ENCODE measurements at places on chromosomes 4 and X.

GRCh38 chr4:112559053-112559452 lies 43.1 kb upstream of the NEUROG2 start:
- no peaks in the 10 kb centered on the region for H3K27me3 ChIP-seq
- no peak for DNase-seq
- H3K27ac ChIP-seq: no peak overlapping the region
- H3K36me3 ChIP-seq: peaks cover 2% of the 10 kb centered on the region
- H3K4me1 ChIP-seq: no peaks in the 10 kb centered on the region

DNA sequence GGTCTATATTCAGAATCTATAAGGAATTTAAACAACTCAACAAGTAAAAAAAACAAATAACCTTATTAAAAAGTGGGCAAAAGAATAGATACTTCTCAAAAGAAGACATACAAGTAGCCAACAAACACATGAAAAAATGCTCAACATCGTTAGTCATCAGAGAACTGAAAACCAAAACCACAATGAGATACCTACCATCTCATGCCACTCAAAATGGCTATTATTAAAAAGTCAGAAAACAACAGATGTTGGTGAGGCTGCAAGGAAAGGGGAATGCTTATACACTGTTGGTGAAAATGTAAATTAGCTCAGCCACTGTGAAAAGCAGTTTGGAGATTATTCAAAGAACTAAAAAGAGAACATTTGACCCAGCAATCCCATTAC lies 201.6 kb downstream of the QDPR start:
- no peaks in the 10 kb centered on the region for H3K27me3 ChIP-seq
- DNase-seq: no peak
- no peaks in the 10 kb centered on the region for H3K4me1 ChIP-seq
- no peak overlapping the region for H3K27ac ChIP-seq
- H3K4me3 ChIP-seq: no peak overlapping the region

DNA sequence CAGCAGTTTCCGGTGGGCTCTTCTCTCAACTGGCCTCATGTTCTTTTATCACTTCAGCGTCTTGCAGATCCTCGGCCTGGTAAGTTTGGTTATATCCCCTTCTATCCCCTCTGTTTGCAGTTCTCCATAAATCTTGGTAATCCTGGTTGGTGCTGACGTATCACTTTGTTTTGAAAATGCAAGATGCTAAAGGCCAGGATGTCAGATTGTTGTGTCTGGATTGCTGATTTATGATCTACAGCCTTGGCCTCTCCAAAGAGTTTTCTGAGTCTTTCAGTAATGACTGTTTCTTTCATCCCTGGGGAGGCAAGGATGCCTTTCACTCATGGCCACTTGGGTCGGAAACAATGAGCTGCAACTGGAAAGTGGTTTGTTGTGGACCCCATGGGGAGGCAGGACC lies 146.4 kb downstream of the AMMECR1 start:
- H3K4me1 ChIP-seq: no peaks in the 10 kb centered on the region
- no peak overlapping the region for H3K27ac ChIP-seq
- no peak overlapping the region for H3K4me3 ChIP-seq

GRCh38 chrX:71489540-71489939 lies 43.4 kb upstream of the OGT start:
- peak overlapping the region; percentile 54 for H3K27ac ChIP-seq
- no peak overlapping the region for H3K4me3 ChIP-seq
- DNase-seq: no peak
- peaks cover 5% of the 10 kb centered on the region for H3K4me1 ChIP-seq
- peaks cover 4% of the 10 kb centered on the region for H3K36me3 ChIP-seq
- no peaks in the 10 kb centered on the region for H3K27me3 ChIP-seq

DNA sequence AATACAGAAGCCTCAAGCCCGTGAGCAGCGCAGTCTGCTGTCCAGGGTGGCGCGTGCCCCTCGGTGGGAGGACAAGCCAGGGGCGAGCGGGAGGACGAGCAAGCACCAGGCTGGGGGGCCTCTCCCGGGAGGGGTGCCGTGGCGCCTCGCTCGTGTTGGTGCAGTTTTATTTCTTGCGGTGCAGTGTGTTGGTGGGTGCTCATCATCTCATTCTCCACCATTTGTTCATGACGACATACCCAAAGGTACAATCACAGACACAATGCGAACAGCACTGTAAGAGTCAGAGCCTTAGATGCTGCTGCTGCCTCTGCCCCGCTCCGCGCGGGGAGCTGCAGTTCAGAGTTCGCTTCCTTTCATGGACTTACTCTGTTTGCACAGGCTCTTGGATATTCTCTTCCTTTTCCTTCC lies 30.3 kb downstream of the RGS12 start:
- peaks cover 17% of the 10 kb centered on the region for H3K4me1 ChIP-seq
- H3K36me3 ChIP-seq: peaks cover 3% of the 10 kb centered on the region
- no peak for DNase-seq
- H3K4me3 ChIP-seq: no peak overlapping the region
- no peak overlapping the region for H3K27ac ChIP-seq

DNA sequence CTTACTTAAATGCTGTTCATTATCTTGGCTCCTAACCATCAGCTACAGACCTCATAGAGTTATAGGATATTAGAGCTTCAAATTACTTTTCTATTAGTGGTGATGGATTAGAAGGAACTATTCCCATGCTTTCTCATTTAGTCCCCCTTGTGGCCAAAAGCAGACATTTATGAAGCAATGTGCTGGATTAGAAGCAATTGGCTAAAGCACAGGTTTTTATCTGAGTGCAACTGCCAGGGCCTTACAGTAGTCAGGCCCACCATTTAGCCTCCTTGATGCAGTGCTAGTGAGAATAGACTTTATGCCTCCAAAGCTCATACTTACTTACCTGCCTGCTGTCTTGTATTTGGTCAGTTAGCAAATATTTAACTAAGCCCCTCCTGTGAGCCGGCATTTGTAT lies 93.0 kb downstream of the TSPAN7 start:
- no peak overlapping the region for H3K4me3 ChIP-seq
- no peaks in the 10 kb centered on the region for H3K36me3 ChIP-seq
- H3K27ac ChIP-seq: no peak overlapping the region
- no peaks in the 10 kb centered on the region for H3K27me3 ChIP-seq
- no peak for DNase-seq

Data from central memory CD8-positive, alpha-beta T cell (primary cell).